ENCODE measurements at places on chromosomes 3 and 15.

GRCh38 chr3:194134757-194135515 is 1.0 kb upstream of the HES1 start:
- no peaks in the 10 kb centered on the region for H3K27me3 ChIP-seq
- peaks cover 7% of the 10 kb centered on the region for H3K36me3 ChIP-seq
- peak overlapping the region; percentile 41 for H3K27ac ChIP-seq
- peaks cover 37% of the 10 kb centered on the region for H3K4me1 ChIP-seq
- DNase-seq: peak; percentile 98
- H3K4me3 ChIP-seq: peak overlapping the region; percentile 61

DNA sequence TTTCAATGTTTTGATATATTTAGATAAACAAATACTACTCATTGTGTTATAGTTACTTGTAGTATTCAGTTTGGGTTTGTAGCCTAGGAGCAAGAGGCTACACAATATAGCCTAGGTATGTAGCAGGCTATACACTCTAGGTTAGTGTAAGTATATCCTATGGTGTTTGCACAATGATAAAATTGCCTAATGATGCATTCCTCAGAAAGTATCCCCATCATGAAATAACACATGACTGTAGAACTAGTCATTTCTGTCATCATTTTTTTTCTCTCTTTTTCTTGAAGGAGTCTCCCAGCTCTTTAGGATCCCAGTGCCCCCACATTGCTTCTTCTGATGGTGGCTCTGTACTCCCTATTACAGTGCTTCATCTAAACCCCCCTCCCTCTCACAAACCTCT is 157.7 kb upstream of the CADPS start:
- no peak overlapping the region for H3K27ac ChIP-seq
- no peak overlapping the region for H3K4me3 ChIP-seq
- H3K27me3 ChIP-seq: no peaks in the 10 kb centered on the region
- H3K4me1 ChIP-seq: no peaks in the 10 kb centered on the region

DNA sequence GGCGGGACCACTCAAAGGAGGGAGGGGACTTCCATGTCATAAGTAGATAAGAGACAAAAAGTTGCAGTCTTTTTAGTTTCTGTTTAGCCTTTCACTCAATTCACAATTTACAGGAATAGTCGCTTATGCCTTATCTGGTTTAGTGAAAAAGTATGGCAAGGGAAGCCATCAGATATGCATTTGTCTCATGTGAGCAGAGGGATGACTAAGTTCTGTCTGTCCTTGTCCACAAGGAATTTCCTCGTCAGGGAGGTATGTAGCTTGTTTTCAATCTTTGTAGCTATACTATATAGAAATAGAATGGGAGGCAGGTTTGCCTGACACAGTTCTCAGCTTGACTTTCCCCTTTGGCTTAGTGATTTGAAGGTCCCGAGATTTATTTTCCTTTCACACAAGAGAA is 882.8 kb downstream of the NAALADL2 start:
- no peaks in the 10 kb centered on the region for H3K4me1 ChIP-seq
- H3K27ac ChIP-seq: no peak overlapping the region
- no peak for DNase-seq
- no peaks in the 10 kb centered on the region for H3K36me3 ChIP-seq
- no peak overlapping the region for H3K4me3 ChIP-seq

- H3K4me1 ChIP-seq: no peaks in the 10 kb centered on the region
- no peak for DNase-seq
- no peak overlapping the region for H3K4me3 ChIP-seq
- H3K27me3 ChIP-seq: no peaks in the 10 kb centered on the region
- no peaks in the 10 kb centered on the region for H3K36me3 ChIP-seq
- H3K27ac ChIP-seq: no peak overlapping the region
These were observed 47.1 kb downstream of the TFG start for GRCh38 chr3:100756441-100756840.

- no peak overlapping the region for H3K27ac ChIP-seq
- no peaks in the 10 kb centered on the region for H3K36me3 ChIP-seq
- no peaks in the 10 kb centered on the region for H3K27me3 ChIP-seq
- no peaks in the 10 kb centered on the region for H3K4me1 ChIP-seq
- H3K4me3 ChIP-seq: no peak overlapping the region
These were observed 75.0 kb downstream of the PEX5L start for GRCh38 chr3:179961703-179962078.

- no peaks in the 10 kb centered on the region for H3K27me3 ChIP-seq
- H3K4me3 ChIP-seq: no peak overlapping the region
These were observed 175.7 kb downstream of the KLHL25 start for GRCh38 chr15:85618956-85619491.

DNA sequence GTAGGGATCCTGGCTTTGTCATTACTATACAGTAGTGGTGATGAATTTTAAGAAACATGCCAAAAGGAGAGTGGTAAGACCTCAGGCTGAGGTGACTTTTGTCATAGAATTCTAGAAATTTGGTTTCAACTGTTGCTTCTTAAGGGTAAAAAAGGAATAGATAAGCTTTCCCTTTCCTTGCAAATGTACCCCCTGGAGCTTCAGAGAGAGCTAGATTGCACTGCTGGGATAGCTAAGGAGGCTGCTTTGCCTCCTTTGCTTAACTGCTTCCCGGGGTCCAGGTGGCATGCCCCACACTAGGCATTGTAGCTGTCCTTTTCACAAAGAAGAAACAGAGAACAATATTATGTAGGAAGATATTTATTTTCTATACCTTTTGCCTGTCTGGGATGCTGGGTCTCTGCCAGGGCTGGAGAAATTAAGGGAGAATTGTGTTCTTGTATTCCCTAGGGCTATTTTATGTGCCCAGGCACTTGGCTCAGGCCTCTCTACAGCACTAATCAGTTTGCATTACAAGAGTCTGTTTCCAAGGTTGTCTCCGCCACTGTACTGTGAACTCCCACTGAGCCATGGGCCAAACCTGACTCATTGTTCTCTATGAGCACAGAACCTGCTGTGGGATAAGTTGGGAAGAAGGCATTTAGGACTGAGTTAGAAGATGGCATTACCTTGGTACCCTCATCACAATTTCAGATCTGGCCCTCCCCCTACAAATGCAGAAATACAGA is 460.0 kb downstream of the PDCD6IP start:
- no peak for DNase-seq
- H3K4me1 ChIP-seq: no peaks in the 10 kb centered on the region
- no peak overlapping the region for H3K27ac ChIP-seq
- H3K27me3 ChIP-seq: no peaks in the 10 kb centered on the region
- no peak overlapping the region for H3K4me3 ChIP-seq

GRCh38 chr3:51958603-51959521 is 3.7 kb downstream of the GPR62 start:
- no peak for DNase-seq
- no peaks in the 10 kb centered on the region for H3K36me3 ChIP-seq
- H3K27ac ChIP-seq: no peak overlapping the region
- H3K4me1 ChIP-seq: no peaks in the 10 kb centered on the region

- no peaks in the 10 kb centered on the region for H3K36me3 ChIP-seq
- H3K4me3 ChIP-seq: no peak overlapping the region
- H3K27me3 ChIP-seq: no peaks in the 10 kb centered on the region
- H3K4me1 ChIP-seq: no peaks in the 10 kb centered on the region
These were observed 61.4 kb downstream of the TTC23 start for GRCh38 chr15:99187936-99188335.
